ENCODE measurements at places on chromosomes 6 and 20. TPM values are rescaled to one million over a fixed set of nuclear protein-coding genes. Genes with fewer than 3 reads are reported as not detected.

DNA sequence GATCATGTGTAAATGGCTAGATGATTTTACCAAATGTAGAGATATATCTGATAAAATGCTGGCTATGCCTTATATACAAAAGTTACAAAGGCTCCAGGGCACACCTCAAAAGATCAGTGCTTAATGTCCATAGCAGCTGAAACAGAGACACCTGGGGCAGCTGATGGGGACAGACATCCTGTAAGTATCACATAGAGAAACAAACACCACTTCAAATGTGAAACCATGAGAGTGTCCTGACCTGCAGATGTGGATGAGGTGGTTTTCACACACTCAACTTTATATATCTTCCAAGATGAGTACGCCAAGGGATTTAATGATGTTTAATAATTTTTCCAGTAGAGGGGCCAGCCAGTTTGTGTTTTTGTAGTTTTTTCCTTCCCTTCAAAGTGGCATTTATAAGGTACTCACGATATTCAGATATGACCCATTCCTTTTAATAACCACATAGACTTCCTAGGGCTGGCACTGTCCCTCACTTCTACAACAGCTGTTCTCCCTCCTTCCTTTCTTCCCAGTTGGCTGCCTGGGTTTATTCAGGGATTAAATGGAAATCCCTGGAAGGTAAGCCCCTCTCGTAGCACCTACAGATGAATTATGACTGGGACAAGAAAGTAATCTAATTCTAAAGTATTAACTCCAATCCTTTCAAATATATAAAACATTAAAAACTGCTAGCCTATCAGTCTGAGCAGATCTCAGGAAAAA, 50.3 kb upstream of the MCM9 start:
- DNase-seq = no peak

DNA sequence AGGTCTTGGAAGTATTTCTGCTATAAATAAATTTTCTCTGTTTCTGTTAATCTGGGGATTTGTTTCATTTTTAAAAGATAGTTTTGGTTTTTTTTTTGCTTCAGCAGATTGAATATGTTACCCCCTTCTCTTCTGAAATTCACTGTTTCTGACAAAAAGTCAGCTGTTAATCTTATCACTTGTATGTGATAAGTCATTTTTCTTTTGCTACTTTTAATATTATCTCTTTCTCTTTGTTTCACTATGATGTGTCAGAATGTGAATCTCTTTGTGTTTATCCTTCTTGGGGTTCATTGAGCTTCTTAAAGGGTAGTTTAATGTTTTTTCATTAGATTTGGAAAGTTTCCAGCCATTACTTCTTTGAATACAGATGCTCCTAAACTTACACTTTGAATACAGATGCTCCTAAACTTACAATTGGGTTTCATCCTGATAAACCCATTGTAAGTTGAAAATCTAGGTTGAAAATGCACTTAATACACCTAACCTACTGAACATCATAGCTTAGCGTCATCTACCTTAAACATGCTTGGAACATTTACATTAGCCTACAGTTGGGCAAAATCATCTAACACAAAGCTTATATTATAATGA, 154.2 kb upstream of the COL21A1 start:
- no peak for DNase-seq

DNA sequence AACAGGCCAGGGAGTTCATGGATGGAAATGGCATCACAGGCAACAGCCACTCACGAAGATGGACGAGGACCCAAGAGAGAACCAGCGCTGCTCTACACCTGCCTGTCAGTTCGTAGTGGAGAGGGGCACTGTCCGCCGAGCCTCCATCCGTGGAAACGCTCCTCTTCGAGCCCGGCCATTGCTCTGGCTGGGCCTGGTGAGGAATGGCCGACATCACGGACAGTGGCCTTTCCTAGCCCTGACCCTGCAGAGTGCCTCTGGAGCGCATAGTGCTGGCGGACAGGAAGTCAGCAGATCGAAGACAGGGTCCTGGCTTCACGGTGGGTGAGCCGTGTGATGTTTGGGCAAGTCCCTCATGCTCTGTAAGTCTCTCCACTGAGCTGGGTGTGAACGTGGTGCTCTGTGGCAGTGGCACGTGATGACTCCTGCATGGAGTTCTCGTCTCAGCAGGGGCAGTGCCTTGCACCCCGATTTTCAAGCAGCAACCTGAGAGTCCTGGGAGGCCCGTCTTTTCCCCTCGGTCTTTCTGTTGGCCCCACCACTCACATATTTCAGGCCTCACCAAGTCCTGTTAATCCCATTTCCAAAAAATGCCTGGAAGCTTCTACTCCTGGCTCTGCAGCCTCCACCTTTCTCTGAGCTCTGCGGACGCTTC, 214.4 kb downstream of the ERMARD start:
- no peak for DNase-seq

GRCh38 chr6:22809370-22809769, 240.0 kb downstream of the HDGFL1 start:
- DNase-seq = no peak

- DNase-seq = no peak
Observed at GRCh38 chr20:59043698-59044097, 1.1 kb upstream of the PRELID3B start.

DNA sequence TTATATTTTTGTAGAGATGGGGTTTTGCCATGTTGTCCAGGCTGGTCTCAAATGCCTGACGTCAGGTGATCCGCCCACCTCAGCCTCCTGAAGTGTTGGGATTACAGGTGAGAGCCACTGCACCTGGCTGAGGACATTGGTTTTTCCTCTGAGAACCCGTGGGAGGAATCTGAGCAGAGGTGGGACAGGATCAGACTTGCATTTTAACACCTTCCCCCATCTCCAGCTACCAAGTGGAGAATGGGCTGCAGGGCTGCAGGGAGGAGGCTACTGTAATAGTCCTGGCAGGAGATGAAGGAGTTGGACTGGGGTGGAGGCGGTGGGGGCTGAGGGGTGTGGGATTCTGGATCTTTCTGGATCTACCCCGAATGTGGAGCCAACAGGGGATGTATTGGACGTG, 24.5 kb downstream of the FAM110A start:
- no peak for DNase-seq

DNA sequence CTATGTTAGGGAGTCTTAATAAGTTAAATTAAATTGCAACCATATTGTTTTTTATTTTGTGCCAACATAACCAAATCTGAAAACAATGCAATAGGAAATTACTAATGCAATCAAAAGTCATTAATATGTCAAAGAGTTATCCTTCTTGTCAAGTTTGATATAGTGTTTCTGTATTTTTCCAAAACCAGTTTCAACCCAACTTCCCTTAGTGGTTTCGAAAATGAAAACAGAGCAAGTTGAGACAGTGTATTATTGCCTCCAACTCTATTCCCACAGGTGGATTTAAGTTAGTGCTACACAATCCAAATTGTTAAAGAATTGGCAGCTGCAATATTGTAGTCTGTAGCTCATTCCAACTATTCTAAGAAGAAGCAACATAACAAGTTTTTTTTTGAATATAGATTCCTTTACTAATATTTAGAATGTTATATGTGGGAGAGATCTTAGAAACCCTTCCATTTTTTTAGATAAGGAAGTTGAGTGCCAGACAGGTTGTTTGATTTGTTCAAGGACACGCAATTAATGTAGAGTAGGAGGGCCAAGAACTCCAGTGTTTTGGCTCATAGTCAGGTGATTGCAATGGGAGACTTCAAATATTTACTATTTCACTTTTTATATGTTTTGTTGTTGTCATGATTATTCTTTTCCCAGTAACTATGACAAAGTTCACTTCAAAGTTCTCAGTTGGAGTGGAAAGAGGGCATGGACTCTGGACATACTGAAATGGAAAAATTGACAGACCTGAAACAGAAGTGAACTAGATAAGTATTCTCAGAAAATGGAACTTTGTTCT, 282.4 kb upstream of the HSF2 start:
- no peak for DNase-seq

GRCh38 chr20:57316795-57317201, 12.8 kb upstream of the SPO11 start:
- DNase-seq = no peak

DNA sequence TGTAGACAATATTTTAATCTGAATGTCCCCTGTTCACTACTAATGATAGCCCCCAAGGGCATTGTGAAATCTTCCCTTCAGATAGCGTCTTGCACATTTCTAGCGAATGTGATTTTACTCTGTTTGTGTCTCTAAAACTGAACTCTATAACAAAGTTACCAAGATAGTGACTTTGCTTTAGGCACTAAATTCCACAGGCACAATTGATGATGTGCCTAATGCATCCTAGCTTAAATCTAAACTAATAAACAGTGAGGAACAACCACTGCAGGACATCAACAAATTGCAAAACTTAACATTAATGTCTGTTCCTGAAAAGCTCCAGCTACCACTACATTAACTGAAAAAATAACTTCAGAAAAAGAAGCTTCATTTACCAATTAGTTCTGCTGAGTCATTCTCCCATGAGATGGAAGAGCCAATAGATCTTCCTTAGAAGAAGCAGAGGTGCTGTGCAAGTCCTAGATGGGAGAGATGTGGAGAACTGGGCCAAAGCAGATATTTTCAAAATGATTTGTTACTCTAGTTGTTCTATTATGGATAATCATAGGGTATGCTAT, 1065.0 kb downstream of the EPHA7 start:
- no peak for DNase-seq

DNA sequence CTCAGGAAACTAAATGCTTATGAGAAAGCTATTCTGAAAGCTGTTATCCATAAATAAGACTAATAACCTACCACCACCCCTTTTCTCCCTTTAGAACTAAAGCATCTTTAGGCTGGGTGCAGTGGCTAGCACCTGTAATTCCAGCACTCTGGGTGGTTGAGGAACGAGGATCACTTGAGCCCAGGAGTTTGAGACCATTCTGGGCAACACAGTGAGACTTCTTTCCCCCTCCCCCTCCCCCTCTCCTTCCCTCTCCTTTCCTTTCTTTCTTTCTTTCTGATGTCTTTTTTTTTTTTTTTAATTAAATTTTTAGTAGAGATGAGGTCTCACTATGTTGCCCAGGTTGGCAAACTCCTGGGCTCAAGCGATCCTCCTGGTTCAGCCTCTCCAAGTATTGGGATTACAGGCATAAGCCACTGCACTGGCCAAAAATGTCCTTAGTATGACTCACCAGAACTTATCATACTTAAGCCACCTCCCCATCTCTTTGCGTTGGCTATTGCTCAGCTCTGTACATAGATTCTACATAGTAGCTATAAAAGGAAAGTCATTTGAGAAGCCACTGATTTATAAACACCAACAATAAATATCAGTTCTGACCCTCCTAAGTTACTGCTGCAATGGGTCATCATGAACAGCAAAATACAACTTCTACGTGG, 54.8 kb upstream of the SPDEF start:
- no peak for DNase-seq

- DNase-seq = peak; percentile 40
Observed at GRCh38 chr6:13710552-13711323, 897 bp downstream of the RANBP9 start.

DNA sequence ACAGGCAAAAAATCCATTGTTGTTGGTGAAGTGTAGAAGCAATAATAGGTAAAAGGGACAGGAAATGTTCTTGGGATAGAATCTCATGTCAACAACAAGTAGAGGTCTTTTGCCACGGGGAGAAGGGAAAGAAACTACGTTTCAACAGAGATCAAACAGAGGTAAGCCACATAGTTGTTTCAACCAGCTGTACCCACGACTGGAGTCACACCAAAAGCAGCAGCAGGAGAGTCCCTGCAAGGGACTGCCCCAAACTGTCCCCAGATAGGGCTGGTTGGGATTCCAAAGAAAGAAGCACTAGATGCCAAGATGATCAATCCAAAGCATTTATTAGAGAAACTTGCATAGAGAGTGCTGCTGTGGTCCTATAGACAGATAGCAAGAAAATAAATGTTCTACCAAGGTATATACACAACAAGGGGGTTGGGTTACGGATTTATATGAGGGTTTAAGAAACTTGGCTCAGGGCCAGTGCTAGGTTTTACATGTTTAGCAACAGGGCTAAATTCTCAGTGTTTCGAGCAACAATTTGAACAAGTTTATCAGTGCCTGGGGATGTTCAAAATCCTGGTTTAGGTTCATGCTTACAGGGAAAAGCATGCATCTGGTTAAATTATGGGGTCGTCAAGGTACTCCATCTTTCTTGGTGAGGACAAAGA, 466.5 kb downstream of the MMUT start:
- no peak for DNase-seq

- no peak for DNase-seq
Observed at GRCh38 chr6:54193560-54193959, 82.3 kb downstream of the MLIP start.

- DNase-seq = no peak
Observed at GRCh38 chr6:154864066-154864430, 130.8 kb downstream of the SCAF8 start.

GRCh38 chr20:47950124-47950912, 165.0 kb upstream of the SULF2 start:
- DNase-seq = no peak

- no peak for DNase-seq
Observed at GRCh38 chr6:64998204-64998603, 708.8 kb downstream of the EYS start.

- DNase-seq = no peak
Observed at GRCh38 chr20:49590163-49591017, 22.5 kb upstream of the PTGIS start.

DNA sequence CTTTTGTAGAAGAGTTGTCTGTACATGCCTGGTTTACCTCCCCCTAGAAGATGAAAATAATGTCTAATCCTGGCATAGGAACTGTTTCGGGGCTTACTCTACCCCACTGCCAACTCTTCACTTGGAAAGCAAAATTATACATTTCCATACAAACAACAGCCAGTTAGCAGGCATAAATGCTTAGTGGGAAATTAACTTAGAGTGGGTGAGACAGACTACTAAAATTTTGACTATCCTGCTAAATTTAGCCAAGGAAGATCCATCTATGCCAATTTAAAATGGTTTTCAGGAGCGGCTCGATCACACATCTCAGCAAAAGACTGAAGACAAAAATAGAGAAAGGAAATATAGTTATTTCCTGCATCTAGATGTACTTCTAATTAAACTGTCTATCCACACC, 221.2 kb downstream of the TPBG start:
- no peak for DNase-seq

GRCh38 chr6:155106456-155107115, 111.5 kb downstream of the TIAM2 start:
- DNase-seq = no peak

GRCh38 chr20:11549172-11550103, 368.3 kb upstream of the BTBD3 start:
- no peak for DNase-seq

GRCh38 chr20:56187534-56188165, 60.9 kb upstream of the MC3R start:
- DNase-seq = no peak

Gene SLC22A23
- 3.5 TPM for total RNA-seq

Gene FANCE
- total RNA-seq = 4.7 TPM

Gene TRIM31
- not detected for total RNA-seq

Gene INSM1
- total RNA-seq = not detected

Gene AFG1L
- 11.2 TPM for total RNA-seq

Gene IL17F
- total RNA-seq = not detected

Gene HDGFL1
- total RNA-seq = not detected

Gene PREP
- 26.3 TPM for total RNA-seq

Gene MLN
- not detected for total RNA-seq

Gene MOG
- 2.1 TPM for total RNA-seq

Gene IL22RA2
- 0.14 TPM for total RNA-seq

Gene MYH7B
- 43.3 TPM for total RNA-seq

Measured in right cardiac atrium (tissue), 5 donors.